ENCODE measurements at places on chromosomes 7 and 10. TPM values are rescaled to one million over a fixed set of nuclear protein-coding genes. Genes with fewer than 3 reads are reported as not detected.

Gene NODAL
- total RNA-seq = not detected

GRCh38 chr7:80775897-80776296 is 137.5 kb downstream of the CD36 start:
- no peak for DNase-seq

Gene CHN2
- 0.21 TPM for total RNA-seq

Gene GNAI1
- 90.7 TPM for total RNA-seq

Gene NOS3
- total RNA-seq = not detected

DNA sequence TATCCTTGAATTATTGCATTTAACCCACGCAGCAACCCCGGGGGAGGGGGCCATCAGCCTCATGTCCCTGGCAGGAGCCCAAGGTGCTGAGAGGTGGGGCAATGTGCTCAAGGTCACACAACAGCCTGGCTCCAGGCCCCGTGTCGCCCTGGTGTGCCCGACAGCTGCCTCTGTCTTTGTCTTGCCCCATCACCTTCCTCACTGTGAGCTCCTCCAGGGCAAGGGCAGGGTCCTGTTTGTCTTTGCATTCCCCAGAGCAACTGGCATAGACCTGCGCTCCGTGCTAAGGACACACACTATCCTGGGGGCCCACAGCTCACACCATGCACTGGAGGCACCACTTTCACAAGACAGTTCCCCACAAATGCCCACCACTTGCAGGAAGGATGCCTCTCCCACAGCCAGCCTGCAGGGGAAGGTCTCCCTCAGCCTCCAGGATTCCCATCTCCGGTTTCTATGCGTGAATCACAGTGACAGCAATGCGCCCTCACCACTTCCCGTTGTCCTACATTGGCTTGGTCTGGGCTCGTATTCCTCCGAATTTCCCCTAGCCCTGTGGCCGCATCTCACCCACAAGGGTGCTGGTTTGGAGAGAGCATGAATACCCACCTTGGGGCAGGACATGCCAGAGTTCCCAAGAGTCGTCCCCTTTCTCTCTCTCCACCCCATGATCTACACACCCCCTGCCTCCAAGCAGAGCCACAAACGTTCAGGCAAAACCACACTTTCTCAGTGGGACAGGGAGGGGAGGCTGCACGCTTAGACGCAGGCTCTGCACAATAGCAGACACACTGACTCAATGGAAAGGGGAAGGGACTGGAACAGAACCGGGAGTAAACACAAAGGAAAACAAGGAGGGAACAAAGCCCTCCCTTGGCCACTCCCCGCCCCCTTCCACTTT is 10.3 kb downstream of the ITPRIP start:
- peak; percentile 85 for DNase-seq

- no peak for DNase-seq
Observed at GRCh38 chr7:134991469-134992339, 5.4 kb downstream of the AGBL3 start.

DNA sequence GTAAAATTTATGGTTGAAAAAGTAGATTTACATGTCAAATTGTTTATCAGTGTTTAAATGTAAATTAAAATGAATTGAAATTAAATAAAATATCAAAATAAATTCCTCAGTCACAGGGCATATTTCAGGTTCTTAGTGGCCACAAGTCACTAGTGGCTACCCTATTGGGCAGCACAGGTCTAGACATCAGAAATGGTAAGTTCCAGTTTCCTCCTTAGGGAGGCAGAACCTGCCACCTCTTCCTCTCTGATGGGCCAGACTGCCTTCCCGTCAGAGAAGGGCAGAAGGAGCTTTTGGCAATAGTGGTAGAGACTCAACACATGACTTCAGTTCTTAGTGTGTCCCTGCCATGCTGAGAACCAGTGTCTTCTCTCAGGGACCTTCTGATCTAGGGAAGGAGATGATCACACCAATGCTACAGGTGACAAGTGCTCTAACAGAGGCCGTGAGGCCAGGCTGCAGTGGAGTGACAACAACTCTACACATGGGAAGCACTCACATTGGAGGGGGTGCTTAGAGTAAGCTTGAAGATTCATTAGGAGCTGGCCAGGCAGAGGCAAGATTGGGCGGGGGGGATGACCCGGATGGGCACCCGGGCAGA is 14.4 kb upstream of the PCBD1 start:
- DNase-seq = no peak

- no peak for DNase-seq
Observed at GRCh38 chr10:29962166-29962850, 97.1 kb downstream of the JCAD start.

DNA sequence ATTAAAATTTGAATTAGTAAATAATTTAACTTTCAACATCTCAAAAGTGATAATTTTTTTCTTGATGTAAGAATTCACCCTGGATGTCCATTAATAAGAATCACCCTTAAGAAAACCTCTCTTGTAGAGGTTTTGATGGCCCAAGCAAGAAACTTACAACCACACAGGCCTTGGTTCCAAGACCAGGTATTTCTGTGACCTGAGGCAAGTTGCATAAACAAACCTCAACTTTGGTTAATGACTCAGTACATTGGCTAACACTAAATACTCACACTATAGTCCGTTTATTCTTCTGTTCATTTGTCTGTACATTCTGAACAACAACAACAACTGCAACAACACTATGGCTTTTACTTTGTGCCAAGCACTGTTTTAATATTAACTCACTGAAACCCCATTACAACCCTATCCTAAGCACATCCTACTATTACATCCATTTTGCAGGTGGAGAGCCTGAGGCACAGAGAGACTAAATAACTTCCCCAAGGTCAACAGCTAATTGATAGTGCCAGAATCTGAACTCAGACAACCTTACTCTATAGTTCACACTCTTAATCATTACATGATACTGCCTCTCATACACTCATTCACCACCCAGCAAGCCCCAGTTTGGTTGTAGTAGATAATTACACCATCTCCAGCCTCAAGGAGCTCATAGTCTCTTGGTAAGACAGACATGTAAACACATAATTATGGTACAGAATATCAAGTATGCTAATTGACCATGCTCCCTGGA is 6.6 kb downstream of the ANK3 start:
- no peak for DNase-seq
